ENCODE measurements at places on chromosomes 16 and 17.

DNA sequence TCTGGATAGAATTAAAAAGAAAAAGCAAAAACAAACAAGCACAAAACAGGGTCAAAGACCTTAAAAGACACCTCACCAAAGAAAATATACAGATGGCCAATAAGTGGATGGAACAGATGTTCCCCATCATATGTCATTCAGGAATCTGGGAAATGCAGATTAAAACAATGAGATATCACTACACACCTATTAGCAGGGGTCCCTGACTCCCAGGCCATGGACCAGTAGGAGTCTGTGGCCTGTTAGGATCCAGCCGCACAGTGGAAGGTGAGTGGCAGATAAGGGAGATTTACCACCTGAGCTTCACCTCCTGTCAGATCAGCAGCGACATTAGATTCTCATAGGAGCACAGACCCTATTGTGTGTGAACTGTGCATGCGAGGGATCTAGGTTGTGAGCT lies 167.9 kb downstream of the HS3ST4 start:
- no peak for DNase-seq

DNA sequence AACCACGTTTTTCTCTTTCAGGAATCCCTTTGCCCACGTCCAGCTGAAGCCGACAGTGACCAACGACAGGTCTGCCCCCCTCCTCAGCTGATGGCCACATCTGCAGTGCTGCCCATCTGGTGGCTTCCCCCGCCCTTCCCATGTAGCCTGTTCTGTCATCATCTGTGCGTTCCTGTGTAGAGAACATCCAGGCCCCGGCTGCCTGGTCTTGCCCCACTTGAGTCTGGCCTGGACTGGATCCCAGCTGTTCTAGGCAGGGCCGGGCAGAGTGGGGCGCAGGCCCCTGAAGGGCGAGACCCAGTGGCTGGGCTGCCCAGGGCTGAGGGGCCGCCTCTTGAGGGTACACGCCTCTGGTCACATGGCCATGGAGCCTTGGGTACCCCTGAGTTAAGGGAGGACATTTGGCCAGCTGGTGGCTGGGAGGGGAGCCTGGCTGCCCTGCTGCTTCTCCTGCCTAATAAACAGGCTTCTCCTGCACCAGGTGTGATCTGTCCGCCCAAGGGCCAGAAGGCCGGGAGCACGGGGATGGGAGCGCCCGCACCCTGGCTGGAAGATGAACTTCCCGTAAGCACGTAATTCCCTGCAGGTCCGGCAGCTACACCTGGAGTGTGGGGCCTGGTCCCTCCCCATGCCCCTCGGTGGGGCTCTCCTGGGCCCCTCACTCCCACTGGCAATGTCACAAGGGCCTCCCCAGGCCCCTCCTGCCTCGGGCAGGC lies 49.4 kb upstream of the PVALEF start:
- no peak for DNase-seq

- no peak for DNase-seq
Observed at GRCh38 chr17:30225112-30225511, 10.4 kb downstream of the SLC6A4 start.

DNA sequence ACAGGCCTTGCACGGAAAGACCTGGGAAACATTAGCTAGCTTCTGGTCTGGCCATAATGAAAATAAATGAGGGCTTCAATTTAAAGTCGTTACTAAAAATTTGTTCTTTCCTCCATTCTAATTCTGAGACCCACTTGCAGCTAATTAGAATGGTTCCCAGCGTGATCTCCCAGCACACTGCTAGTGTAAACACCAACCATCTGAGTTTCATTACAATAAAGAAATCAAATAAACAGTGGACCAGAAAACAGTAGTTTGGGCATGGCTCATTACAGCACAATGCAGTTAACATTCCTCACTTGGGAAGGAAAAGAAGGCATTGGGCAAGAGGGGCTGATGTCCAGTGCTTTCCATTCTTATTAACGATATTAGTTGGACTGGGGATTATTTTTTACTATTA lies 410.9 kb upstream of the SOX9 start:
- DNase-seq: no peak

GRCh38 chr16:66263973-66264310 lies 102.5 kb upstream of the CDH5 start:
- DNase-seq: no peak

DNA sequence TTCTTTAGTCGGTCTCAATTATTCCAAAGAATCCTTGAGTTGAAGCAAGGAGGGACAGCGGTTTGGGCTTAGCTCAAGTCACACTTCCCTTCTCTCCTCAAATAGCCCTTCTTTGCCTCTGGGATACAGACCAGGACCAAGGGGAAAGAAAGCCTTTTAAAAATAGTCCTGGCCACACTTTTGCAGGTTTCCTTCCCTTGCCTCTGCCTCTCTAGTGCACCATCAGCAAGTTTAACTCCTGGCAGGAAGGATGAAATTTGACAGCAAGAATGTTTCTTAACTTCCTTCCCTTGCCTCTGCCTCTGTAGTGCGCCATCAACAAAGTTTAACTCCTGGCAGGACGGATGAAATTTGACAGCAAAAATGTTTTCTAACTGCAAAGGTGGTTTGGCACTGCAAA lies 7.2 kb upstream of the G6PC1 start:
- DNase-seq: no peak

GRCh38 chr17:48621410-48622392 lies 4.5 kb downstream of the HOXB9 start:
- no peak for DNase-seq

All from urothelium cell line (cell line).